ENCODE measurements at places on chromosomes 4 and X. TPM values are rescaled to one million over a fixed set of nuclear protein-coding genes. Genes with fewer than 3 reads are reported as not detected.

Gene COPS4
- 107 TPM for total RNA-seq

Gene ARSD
- 7.2 TPM for total RNA-seq

Gene ARHGAP6
- total RNA-seq: 1.8 TPM

Gene FATE1
- total RNA-seq: not detected

Gene PCDH10
- 0.90 TPM for total RNA-seq

Gene GYPA
- not detected for total RNA-seq

Gene CENPVL1
- total RNA-seq: not detected

Gene F8
- total RNA-seq: 1.1 TPM

Gene CT45A10
- total RNA-seq: not detected

Data from IMR-90 (cell line).